ENCODE measurements at places on chromosomes 1 and 21. TPM values are rescaled to one million over a fixed set of nuclear protein-coding genes. Genes with fewer than 3 reads are reported as not detected.

CRABP2 gene
- not detected for total RNA-seq

HSF2BP gene
- total RNA-seq: 0.44 TPM

TNNT2 gene
- total RNA-seq: not detected

GBP5 gene
- total RNA-seq: under 0.01 TPM

TMOD4 gene
- total RNA-seq: not detected

Data from lung microvascular endothelial cell (primary cell).